Activated CD4-positive, alpha-beta T cell treated with anti-CD3 and anti-CD28 coated beads for 36 hours (primary cell): ENCODE measurements at places on chromosomes 4 and X. TPM values are rescaled to one million over a fixed set of nuclear protein-coding genes. Genes with fewer than 3 reads are reported as not detected.

Gene CSAG1
- not detected for total RNA-seq

Gene SRPX
- not detected for total RNA-seq

Gene RAI2
- total RNA-seq = 0.39 TPM

- no peak overlapping the region for H3K27ac ChIP-seq
- no peaks in the 10 kb centered on the region for H3K4me1 ChIP-seq
- no peak for DNase-seq
- no peaks in the 10 kb centered on the region for H3K36me3 ChIP-seq
- H3K27me3 ChIP-seq = peaks cover under 1% of the 10 kb centered on the region
Measured at GRCh38 chr4:155599085-155599484, 67.6 kb upstream of the GUCY1A1 start.

GRCh38 chrX:139692908-139693307, 15.1 kb downstream of the MCF2 start:
- H3K4me3 ChIP-seq = no peak overlapping the region
- H3K27ac ChIP-seq = no peak overlapping the region
- H3K36me3 ChIP-seq = no peaks in the 10 kb centered on the region
